ENCODE measurements at places on chromosomes 6 and 20. TPM values are rescaled to one million over a fixed set of nuclear protein-coding genes. Genes with fewer than 3 reads are reported as not detected.

The CLPSL2 gene
- not detected for total RNA-seq

- H3K4me1 ChIP-seq, result no peaks in the 10 kb centered on the region
- H3K27me3 ChIP-seq, result no peaks in the 10 kb centered on the region
- DNase-seq, result no peak
- no peak overlapping the region for H3K4me3 ChIP-seq
- H3K27ac ChIP-seq, result no peak overlapping the region
- H3K36me3 ChIP-seq, result no peaks in the 10 kb centered on the region
Observed at GRCh38 chr6:150967381-150967780, 101.9 kb downstream of the MTHFD1L start.

DNA sequence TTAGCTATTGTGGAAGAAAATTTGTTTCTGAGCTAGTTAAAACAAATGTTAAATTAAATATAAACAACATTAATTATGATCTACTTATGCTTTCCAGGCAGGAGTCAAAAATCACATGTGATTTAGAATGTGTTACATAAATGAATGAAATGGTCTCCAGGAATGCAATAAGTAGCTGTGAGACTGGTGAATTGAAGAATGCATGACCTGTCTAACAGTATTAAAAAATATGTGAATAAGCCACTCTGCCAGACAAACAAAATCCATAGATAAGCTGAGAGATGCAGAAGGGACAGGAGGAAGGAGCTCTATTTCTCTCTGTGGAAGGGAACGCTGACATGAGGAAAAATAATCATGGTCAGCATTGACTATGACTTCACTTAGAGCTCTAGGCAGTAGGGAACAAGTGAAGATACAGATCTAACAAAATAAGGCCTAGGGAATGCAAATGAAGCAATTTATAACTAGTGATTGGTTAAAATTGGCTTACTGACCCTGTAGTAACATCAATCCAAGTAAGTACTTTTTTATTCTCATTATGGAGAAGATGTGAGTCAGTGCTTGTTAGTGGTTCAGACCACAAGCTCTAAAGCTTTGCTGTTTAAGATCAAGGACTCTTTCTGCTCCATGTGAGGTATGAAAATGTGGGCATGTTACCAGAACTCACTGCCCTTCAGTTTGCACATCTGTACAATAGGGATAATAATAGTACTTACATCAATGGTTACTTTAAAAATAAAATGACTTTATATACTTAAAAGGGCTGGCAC lies 432.6 kb downstream of the MMUT start:
- H3K36me3 ChIP-seq, result no peaks in the 10 kb centered on the region
- DNase-seq, result no peak
- H3K27me3 ChIP-seq, result no peaks in the 10 kb centered on the region
- H3K4me1 ChIP-seq, result no peaks in the 10 kb centered on the region

DNA sequence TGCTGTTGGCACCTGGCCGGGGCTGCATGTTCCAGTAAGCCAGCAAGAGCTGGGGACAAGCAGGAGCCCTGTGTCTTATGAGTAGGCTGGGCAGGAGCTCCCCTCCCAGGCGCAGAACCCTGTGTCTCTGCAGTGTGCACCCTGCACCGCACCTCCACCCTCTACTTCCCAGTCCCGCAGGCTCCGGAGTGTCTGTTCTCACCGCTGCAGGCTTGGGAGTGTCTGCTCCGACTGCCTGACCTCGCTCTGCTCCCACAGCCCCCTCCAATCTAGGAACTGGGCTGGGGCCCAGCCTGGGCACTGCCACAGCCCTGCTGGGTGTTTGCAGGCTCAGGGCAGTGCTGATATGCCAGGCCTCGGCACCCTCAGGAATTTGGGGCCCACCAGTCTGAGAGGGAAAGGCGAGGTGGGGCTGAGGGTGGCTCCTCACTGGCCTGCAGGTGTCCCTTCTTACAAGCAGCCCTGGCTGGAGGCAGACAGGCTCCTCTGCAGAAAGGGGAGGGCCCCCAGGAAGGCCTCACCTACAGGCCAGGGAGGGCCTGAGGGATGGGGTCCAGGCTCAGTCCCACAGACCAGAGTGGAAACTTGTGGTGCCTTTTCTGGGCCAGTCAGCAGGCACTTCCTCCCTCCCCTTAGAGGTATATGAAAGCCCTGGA lies 871.6 kb upstream of the GJE1 start:
- no peak overlapping the region for H3K27ac ChIP-seq
- no peak overlapping the region for H3K4me3 ChIP-seq
- no peaks in the 10 kb centered on the region for H3K4me1 ChIP-seq
- H3K36me3 ChIP-seq, result no peaks in the 10 kb centered on the region
- H3K27me3 ChIP-seq, result no peaks in the 10 kb centered on the region

GRCh38 chr20:17628101-17628841 lies 53.8 kb downstream of the RRBP1 start:
- no peak for DNase-seq
- peaks cover 57% of the 10 kb centered on the region for H3K36me3 ChIP-seq
- no peak overlapping the region for H3K4me3 ChIP-seq
- no peaks in the 10 kb centered on the region for H3K4me1 ChIP-seq

The CST5 gene
- total RNA-seq, result not detected

The SH3BGRL2 gene
- total RNA-seq, result 54.7 TPM

GRCh38 chr6:48986845-48987244 lies 476.2 kb downstream of the MMUT start:
- no peaks in the 10 kb centered on the region for H3K4me1 ChIP-seq
- H3K27me3 ChIP-seq, result no peaks in the 10 kb centered on the region
- no peak overlapping the region for H3K27ac ChIP-seq
- H3K4me3 ChIP-seq, result no peak overlapping the region

The IL17F gene
- not detected for total RNA-seq

- no peaks in the 10 kb centered on the region for H3K27me3 ChIP-seq
- no peaks in the 10 kb centered on the region for H3K4me1 ChIP-seq
- H3K4me3 ChIP-seq, result no peak overlapping the region
- DNase-seq, result no peak
- H3K36me3 ChIP-seq, result no peaks in the 10 kb centered on the region
Observed at GRCh38 chr6:157261606-157262005, 61.7 kb downstream of the TMEM242 start.

- no peak overlapping the region for H3K27ac ChIP-seq
- DNase-seq, result no peak
- no peaks in the 10 kb centered on the region for H3K27me3 ChIP-seq
- no peak overlapping the region for H3K4me3 ChIP-seq
Observed at GRCh38 chr20:22775671-22776139, 191.3 kb upstream of the FOXA2 start.

The IYD gene
- total RNA-seq, result 16.7 TPM

The CHRNA4 gene
- total RNA-seq, result not detected

DNA sequence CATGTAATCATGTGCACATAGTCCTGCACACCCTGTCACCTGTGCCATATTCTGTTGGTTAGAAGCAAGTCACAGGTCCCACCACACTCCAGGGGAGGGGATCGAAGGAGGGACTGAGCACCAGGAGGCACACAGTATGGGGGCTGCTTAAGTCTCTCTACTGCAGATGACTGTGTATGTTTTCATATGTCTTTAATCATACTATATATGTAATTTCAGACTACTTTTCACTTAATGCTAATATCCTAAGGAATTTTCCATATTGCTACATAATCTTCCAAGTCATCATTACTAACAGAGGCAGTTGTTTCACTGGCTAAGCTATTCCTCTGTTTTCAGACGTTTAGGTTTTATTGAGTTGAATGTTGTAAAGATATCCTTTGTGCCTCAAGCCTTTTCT lies 10.8 kb downstream of the EFCAB8 start:
- no peak for DNase-seq
- no peak overlapping the region for H3K27ac ChIP-seq
- no peaks in the 10 kb centered on the region for H3K27me3 ChIP-seq
- no peak overlapping the region for H3K4me3 ChIP-seq
- no peaks in the 10 kb centered on the region for H3K36me3 ChIP-seq

- DNase-seq, result no peak
- no peak overlapping the region for H3K27ac ChIP-seq
- no peak overlapping the region for H3K4me3 ChIP-seq
- no peaks in the 10 kb centered on the region for H3K27me3 ChIP-seq
- H3K4me1 ChIP-seq, result no peaks in the 10 kb centered on the region
Observed at GRCh38 chr6:6837541-6838080, 249.1 kb downstream of the LY86 start.

GRCh38 chr20:25309395-25310267 lies 61.7 kb downstream of the PYGB start:
- DNase-seq, result peak; percentile 77
- H3K36me3 ChIP-seq, result no peaks in the 10 kb centered on the region
- H3K4me1 ChIP-seq, result peaks cover 43% of the 10 kb centered on the region
- no peaks in the 10 kb centered on the region for H3K27me3 ChIP-seq
- peak overlapping the region; percentile 87 for H3K27ac ChIP-seq

DNA sequence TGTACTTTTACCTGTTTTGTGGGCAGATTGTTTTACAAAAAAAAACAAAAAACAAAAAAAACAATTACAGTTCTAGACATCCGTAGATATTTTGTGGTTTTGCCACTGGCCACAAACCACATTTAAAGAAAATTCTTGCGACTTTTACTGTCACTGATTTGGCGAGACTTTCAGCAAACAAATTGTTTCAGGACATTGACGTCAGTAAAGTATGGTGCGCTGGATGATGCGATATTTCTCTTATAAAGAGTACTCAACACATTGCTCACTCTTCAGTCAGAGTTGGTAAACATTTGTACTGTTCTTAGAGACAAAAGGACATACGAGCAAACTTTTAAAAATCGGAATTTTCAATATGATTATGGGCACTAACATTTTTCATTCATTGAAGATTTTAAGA lies 229.8 kb downstream of the HAO1 start:
- no peak for DNase-seq
- no peak overlapping the region for H3K4me3 ChIP-seq
- H3K36me3 ChIP-seq, result no peaks in the 10 kb centered on the region

GRCh38 chr6:52877168-52877567 lies 32.3 kb downstream of the GSTA3 start:
- DNase-seq, result no peak
- no peak overlapping the region for H3K4me3 ChIP-seq
- H3K27ac ChIP-seq, result no peak overlapping the region

- no peak overlapping the region for H3K4me3 ChIP-seq
- peaks cover 9% of the 10 kb centered on the region for H3K4me1 ChIP-seq
- no peaks in the 10 kb centered on the region for H3K36me3 ChIP-seq
- H3K27ac ChIP-seq, result no peak overlapping the region
- DNase-seq, result no peak
Observed at GRCh38 chr6:106890447-106890846, 84.1 kb downstream of the CD24 start.

The CTCFL gene
- total RNA-seq, result not detected

GRCh38 chr6:150745896-150746295 lies 119.6 kb upstream of the MTHFD1L start:
- H3K27me3 ChIP-seq, result no peaks in the 10 kb centered on the region
- H3K4me1 ChIP-seq, result no peaks in the 10 kb centered on the region
- no peaks in the 10 kb centered on the region for H3K36me3 ChIP-seq
- H3K4me3 ChIP-seq, result no peak overlapping the region
- no peak for DNase-seq
- no peak overlapping the region for H3K27ac ChIP-seq

The SLC17A3 gene
- not detected for total RNA-seq

GRCh38 chr6:29647927-29648642 lies 8.8 kb upstream of the MOG start:
- no peaks in the 10 kb centered on the region for H3K27me3 ChIP-seq
- no peak overlapping the region for H3K27ac ChIP-seq
- no peak for DNase-seq
- no peak overlapping the region for H3K4me3 ChIP-seq

DNA sequence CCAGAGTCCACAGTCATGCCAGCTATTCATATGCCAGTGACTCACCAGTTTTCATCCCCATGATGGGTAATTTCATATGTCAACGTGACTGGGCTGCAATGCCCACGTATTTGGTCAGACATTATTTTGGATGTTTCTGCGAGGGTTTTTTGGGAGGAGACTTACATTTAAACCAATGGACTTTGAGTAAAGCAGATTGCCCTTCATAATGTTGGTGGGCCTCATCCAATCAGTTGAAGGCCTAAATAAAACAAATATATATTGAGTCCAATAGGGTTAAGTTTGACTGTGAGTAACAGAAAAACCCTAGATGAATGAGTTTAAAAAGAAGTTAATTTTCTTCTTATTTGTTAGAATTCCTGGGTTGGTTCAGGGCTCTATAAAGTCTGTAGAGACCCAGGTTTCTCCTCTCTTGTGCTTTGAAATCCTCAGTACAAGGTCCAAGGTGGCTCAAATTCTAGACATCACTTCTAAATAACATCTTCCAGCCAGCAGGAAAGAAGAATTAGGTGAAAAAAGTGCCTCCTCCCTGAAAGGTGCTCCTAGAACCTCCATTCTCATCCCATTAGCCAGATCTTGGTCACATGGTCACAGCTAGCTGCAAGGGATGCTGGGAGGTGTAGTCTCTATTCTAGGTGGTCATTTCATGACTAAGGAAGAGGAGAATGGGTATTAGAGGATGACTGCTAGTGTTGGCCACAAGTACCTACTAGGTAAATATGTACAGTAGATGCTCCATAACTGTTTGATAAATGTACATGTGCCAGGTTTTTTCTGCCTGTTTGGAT lies 16.7 kb upstream of the NEDD9 start:
- peaks cover 27% of the 10 kb centered on the region for H3K4me1 ChIP-seq
- no peaks in the 10 kb centered on the region for H3K27me3 ChIP-seq
- H3K4me3 ChIP-seq, result no peak overlapping the region
- no peak overlapping the region for H3K27ac ChIP-seq
- no peaks in the 10 kb centered on the region for H3K36me3 ChIP-seq
- DNase-seq, result no peak

- H3K4me3 ChIP-seq, result no peak overlapping the region
- DNase-seq, result no peak
- H3K27ac ChIP-seq, result no peak overlapping the region
Observed at GRCh38 chr20:23270382-23270911, 80.1 kb upstream of the NXT1 start.

The GPX5 gene
- not detected for total RNA-seq

DNA sequence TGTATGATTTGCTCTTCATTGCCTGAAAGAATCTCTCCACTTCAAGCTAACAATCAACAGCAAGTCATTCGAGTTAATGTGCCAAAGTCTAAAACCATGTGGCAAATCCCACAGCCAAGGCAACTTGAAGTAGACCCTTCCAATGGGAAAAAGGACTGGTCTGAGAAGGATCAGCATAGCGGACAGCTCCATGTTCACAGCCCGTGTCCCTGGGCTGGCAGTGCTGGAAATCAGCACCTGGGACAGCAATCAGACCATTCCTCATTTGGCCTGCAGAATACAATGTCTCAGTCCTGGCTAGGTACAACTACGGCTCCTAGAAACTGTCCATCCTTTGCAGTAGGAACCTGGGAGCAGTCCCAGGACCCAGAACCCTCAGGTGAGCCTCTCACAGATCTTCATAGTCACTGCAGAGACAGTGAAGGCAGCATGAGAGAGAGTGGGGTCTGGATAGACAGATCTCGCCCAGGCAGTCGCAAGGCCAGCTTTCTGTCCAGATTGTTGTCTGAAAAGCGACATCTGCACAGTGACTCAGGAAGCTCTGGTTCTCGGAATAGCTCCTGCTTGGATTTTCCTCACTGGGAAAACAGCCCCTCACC lies 1.1 kb downstream of the GJA10 start:
- H3K4me3 ChIP-seq, result no peak overlapping the region
- H3K27ac ChIP-seq, result no peak overlapping the region
- H3K36me3 ChIP-seq, result no peaks in the 10 kb centered on the region

DNA sequence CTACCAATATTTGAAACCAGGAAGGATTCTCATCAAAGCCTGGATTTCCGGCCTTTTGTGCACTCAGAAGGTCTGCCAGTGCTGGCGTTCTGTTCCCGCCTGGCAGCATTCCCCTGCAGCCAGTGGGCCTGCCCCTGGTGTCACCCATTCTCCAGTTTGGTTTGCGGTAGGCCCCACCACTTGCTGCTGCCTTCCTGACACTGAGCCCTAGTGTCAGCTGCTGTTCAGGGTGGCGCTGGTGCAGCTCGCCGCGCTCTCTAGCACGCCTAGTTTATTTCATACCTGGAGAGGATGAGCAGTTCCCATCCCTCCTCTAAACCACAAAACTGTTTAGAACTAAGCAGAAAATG lies 9.5 kb downstream of the NPEPL1 start:
- H3K4me1 ChIP-seq, result no peaks in the 10 kb centered on the region
- H3K4me3 ChIP-seq, result no peak overlapping the region
- no peaks in the 10 kb centered on the region for H3K27me3 ChIP-seq
- H3K36me3 ChIP-seq, result no peaks in the 10 kb centered on the region

Measured in transverse colon (tissue), 4 donors.